ENCODE measurements at places on chromosomes 11 and 22.

DNA sequence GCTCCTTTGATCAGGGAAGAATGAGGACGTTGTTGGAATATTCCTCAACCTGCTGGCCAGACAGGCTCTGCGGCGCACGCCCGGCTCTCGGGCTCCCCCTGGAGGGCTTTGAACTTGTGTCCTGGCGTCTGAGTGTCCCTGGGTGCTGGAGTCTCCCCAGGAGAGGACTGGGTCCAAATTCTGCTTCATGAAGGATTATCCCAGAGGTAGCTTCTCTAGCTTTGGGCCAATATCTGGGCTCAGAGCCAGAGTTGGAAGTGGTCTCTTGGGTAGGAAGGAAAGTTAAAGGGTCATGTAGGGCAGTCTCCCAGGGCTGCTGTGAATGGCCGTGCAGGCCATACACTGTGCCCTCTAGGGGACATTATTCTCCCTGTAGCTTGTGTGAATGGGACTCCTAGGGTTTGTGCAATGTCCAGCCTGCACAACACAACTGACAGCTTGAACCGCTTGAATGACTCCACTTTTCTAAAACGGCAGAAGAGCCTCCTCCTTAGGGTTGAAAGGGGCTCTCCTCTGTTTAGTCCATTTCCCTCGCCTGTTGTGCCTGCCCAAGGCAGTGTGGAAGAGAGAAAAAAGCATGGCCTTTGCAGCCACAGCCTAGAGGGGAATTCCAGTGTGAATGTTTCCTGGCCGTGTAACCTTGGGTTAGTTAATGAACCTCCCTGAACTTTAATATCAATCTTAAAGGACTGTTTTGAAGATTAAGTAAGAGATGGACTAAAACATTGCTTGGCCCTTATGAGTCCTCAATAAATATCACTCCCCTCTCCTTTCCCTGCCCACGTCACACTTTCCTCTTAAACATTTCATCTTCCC is 111.2 kb upstream of the THY1 start:
- DNase-seq, result peak; percentile 30

GRCh38 chr11:120928627-120929026 is 95.3 kb upstream of the TBCEL start:
- DNase-seq, result no peak

GRCh38 chr11:118353084-118353710 is 6.2 kb upstream of the UBE4A start:
- DNase-seq, result no peak

GRCh38 chr11:62860835-62861563 is 19.7 kb upstream of the SLC3A2 start:
- DNase-seq, result no peak

GRCh38 chr11:134349802-134350355 is 18.1 kb downstream of the GLB1L2 start:
- DNase-seq, result no peak

GRCh38 chr11:133697603-133698180 is 147.6 kb downstream of the SPATA19 start:
- DNase-seq, result no peak

DNA sequence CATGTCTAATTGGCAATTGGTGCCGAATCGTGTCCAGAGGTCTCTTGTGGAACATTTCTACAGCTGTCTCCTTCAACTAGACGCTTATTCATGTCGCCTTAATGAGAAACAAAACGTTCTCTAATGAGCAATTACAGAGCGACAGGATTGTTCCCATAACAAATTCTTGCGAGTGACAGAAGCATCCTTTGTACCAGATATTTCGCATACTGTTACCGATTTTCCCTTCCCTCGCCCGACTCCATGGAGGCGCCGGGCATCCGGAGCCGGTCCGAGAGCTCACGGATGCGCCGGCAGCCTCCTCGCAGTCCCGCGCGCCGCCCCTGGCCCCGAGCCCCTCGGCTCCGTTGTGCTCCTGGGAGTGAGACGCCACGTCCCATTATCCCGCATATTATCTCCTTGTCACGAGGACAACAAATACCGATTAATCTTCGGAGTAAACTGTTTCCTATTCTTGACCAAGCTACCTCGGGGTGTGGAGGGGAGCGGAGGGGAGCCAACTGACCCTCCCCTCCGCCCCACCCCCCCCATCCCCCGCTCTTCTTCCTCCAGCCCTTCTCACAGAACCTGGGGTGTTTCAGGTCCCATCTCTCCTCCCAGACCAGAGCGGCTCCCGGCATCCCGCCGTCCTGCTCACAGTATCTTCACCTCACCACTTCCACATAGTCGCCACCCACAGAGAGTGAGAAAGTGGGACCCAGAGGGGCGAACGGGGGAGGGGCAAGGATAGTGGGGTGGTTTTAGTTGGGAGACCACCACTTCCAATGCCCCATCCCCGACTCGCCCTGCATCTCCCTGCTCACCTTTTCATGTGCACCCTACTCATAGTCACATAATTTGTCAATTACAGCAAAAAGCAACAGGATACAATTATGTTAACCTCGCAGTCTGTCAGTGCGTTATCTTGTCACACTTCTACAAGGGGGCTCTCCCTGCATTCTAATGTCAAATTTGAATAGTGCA is 11.4 kb downstream of the PAX6 start:
- no peak for DNase-seq

All from NCI-H460 (cell line).